Glomerular endothelial cell (primary cell): ENCODE measurements at places on chromosomes 12 and 14.

DNA sequence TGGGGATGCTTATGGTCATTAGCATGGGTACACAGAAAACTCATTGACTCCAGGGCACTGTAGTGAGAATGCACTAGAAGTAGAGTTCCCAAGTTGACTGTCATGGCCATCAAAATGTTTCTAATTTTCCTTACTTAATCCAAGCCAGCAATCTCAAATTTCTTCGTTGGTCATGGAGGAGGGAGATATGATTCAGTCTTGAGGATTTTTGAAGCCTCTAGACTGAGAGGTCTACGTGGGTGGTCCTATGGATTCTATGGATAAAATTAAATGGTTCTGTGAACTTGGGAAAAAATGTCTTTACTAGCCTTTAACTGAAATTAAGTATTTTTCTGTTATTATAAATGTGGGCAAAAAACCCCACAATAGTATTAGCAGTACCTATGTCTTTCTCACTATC, 508.5 kb downstream of the FUT8 start:
- DNase-seq, result no peak

DNA sequence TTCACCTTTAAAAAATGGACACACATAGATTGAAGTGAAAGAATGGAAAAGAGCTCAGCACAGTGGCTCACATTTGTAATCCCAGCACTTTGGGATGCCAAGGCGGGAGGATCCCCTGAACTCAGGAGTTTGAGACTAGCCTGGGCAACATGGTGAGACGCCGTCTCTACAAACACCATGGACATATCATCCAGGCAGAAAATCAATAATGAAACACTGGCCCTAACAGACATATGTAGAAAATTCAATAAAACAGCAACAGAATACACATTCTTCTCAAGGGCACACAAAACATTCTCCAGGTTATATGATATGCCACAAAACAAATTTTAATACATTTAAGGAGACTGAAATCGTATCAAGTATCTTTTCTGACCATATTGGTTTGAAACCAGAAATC, 7.4 kb downstream of the WASHC3 start:
- no peak for DNase-seq

GRCh38 chr12:86565038-86565437, 308.8 kb upstream of the MGAT4C start:
- no peak for DNase-seq

DNA sequence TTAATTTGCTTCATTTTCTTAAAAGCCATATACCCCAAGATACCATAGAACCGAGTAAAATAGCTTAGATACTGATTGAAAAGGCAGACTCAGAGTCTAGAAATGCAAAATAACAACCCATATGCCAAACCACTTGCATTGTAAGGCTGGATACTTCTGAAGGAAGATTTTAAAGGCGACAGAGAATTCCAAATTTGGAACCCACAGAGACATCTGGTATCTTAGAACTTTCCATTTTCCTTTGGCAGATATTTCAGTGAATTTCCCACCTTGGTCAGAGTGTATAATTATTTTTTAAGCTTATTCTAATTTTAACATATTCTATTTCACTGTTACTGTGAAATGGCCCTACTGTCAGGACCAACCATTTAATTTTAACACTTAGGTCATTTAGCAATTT, 186.4 kb upstream of the E2F7 start:
- DNase-seq, result no peak

DNA sequence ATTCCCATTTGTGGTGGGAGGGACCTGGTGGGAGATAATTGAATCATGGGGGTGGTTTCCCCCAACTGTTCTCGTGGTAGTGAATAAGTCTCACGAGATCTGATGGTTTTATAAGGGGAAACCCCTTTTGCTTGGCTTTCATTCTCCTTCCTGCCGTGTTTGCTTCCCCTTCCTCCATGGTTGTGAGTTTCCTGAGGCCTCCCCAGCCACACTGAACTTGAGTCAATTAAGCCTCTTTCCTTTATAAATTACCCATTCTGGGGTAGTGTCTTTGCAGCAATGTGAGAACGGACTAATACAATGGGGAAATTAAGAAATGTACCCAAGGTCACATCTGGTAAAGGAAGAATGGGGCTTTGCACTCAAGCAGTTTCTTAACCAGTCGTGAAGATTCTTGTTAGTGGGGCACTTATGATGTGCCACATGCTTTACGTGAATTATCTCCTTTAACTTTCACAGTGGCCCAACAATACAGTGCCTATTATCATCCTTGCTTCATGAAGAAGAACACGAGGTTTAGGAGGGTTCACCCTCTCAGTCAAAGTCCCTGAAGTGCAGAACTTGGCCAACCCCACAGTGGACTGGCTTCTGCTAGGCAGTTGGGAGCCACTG, 234.3 kb downstream of the EFCAB11 start:
- DNase-seq, result no peak

GRCh38 chr14:69484444-69485314, at the start of gene PLEKHD1:
Gene PLEKHD1, plus strand, starts transcription at chr14:69484728. Its CDS starts 238 bp downstream, at chr14:69484966.
- no peak for DNase-seq

GRCh38 chr14:57659052-57659451, 165.4 kb upstream of the CCDC198 start:
- no peak for DNase-seq

DNA sequence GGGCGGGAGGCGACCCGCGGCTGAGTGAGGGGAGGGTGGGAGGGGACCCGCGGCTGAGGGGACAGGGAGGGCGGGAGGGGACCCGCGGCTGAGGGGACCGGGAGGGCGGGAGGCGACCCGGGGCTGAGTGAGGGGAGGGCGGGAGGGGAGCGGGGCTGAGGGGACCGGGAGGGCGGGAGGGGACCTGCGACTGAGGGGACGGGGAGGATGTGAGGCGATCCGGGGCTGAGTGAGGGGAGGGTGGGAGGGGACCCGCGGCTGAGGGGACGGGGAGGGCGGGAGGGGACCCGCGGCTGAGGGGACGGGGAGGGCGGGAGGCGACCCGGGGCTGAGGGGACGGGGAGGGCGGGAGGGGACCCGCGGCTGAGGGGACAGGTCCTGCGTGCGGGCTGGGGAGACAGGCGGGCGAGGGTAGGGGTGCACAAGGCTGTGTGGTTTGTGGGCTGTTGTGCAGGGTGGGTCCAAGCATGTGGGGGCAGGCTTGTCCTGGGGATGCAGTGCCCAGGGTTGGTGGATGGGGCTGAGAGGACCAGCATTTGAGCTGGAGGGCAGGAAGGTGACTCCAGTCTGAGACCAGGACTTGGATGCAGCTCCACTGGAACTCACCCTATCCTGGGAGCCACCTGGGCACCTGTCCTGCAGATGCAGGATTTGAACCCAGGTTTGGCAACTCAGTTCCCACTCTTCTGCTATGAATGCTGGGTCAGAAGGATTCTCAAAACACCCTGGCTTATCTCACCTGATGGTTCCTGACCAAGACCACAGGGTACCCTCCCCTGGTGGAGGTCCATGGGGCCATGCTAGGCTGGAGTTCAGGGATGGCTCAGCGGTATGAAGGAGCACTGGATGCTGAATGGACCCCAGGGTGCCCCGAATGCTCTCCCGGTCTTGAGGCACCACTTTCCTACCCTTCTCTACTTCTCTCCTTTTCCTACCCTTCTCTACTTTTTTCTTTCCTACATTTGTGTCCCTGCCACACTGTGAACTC, 9.4 kb downstream of the PLD4 start:
- DNase-seq, result no peak

GRCh38 chr12:1935700-1936378, 17.4 kb upstream of the CACNA2D4 start:
- no peak for DNase-seq

- DNase-seq, result no peak
Observed at GRCh38 chr12:57752668-57753000, 524 bp upstream of the CDK4 start.

DNA sequence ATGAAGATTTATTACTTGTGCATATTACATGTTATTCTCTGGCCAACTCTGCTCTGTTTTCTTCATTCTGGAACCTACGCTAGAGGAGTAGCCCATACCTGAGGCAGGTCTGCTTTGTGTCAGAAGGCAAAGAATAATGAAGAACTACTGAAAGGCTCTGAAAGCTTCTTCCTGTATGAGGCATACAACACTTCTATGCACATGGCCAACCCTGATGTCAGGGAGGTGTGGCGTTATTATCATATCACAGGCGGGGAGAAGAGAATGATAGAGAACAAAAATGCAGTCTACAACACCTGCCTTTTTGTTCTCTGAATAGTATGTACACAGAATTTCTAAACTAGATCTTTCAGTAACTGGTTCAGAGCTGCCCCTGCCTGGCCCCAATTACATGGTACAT, 32.5 kb upstream of the CRY1 start:
- no peak for DNase-seq

DNA sequence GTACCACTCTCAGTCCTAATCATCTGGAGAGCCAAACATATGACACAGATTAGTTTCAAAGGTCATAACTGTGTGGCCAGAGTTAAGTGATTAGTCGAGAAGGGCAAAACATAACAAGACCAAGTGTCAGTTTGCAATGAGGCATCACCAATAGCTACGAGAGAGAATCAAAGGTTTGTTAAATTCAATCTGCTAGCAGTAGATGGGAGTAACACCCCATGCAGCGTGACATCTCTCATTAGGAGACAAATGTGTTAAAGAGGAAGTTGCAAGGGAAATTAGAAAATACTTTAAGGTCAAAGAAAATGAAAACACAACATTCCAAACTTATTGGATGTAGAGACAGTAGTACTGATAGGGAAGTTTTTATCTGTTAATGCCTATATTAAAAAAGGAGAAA, 135.7 kb upstream of the SYT10 start:
- DNase-seq, result no peak

DNA sequence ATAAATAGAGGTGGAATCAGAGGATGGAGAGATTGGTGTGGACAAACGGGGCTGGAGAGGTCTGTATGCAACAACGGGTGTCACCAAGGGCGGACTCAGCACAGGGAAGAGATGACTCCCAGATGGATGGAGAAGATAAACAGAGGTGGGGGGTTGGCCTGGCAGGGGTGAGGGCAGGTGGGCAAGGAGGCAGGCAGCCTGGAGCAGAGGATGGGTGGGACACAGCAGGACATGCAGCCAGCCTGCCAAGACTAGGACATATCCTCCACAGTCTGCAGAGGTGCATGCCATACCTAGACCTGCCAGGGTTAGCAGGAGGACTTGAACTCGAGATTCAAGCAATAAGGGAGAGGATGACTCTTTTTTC, 56.2 kb downstream of the TTC7B start:
- no peak for DNase-seq

GRCh38 chr14:76259029-76259735, 107.5 kb downstream of the GPATCH2L start:
- DNase-seq, result no peak

DNA sequence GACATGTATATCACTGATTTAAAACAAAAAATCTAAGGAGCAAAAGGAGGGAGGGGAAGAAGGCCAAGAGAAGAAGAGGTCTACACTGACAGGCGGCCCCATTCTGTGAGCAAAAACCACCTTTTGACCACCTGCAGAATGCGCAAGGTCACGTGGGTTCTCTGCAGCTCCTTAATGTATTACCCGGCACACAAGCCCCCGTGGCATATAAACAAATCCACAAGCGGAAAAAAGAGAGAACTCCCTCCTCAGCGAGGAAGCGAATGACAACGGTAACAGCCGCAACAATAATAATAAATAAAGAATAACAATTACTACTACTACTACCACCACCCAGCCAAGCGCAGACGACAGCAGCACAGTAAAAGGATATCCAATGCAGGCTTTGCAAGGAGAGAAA, 1.3 kb downstream of the KSR2 start:
- no peak for DNase-seq

DNA sequence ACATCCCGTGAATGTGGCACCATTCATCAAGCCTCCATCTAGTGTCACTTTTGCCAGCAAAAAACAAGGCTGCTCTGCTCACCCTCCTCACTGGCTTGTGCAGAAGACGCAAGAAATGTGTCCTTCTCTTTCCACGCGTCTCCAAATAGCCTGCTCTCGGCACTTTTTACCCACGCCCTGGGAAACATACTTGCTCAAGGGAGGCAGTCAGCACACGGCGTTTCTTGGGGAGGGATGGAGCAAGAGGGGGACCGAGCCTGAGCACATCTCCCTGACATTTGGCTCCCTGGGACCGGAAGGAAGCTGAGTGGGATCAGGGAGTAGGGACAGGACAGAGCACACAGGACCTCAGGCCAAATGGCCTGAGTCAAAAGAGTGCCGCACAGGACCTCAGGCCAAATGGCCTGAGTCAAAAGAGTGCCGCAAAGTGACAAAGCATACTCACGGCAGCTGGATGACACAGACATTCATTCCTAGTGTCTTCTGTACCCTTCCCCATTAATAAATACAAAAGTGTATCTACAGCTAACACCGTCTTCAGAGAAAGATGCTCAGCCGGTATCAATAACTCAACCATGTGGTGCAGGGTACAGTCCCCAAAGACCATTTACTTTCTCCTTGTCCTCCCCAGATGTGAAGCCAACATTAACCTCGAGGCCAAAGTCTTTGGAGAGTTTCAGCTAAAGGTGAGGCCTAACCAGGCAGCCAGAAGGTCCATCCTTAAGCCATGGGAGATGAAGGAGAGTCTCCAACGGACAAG, 7.1 kb downstream of the BCL11B start:
- DNase-seq, result no peak

DNA sequence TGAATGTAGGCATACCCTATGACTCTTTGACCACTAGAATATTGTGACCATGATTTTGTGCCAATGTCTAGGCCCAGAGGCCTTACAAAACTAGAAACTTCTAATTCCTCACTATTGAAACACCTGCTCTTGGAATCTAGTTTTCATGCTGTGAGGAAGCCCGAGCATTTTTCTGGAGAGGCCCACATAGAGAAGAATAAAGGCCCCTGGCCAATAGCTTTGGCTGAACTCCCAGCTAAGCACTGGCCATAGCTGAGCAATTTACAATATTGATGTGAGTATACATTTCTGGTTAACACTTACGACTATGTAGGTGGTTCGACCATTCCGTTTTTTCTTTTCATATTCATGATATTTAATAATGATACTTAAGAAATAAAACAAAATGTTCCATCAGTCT, 190.3 kb downstream of the KCNH5 start:
- no peak for DNase-seq

DNA sequence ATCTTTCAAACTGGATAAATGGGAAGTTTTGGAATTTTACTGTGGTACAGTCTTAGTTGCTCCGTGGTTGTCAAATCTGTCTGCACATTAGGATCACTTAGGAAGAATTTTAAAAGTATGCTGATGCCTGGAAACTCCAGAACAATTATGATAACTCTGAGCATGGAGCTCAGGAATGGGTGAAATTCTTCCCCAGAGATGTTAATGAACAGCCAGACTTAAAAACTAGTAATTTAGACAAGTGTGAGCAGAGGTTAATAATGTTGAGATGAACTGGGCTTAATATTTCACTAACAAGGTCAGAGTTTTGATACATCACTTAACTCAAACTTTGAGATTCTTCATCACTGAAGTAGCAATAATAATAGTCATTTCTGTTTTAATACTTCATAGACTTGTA, 94.5 kb downstream of the NTS start:
- DNase-seq, result no peak

- no peak for DNase-seq
Observed at GRCh38 chr12:80714846-80715245, 1.9 kb upstream of the MYF5 start.
